ENCODE measurements at places on chromosomes 4 and X.

GRCh38 chr4:100977746-100978397, 369.5 kb downstream of the PPP3CA start:
- DNase-seq: no peak

- DNase-seq: no peak
Measured at GRCh38 chr4:158865520-158866177, 96.8 kb downstream of the FNIP2 start.

GRCh38 chrX:107978707-107979307, 3.4 kb downstream of the TEX13B start:
- DNase-seq: no peak

GRCh38 chr4:108417923-108418322, 202.5 kb upstream of the RPL34 start:
- DNase-seq: no peak

DNA sequence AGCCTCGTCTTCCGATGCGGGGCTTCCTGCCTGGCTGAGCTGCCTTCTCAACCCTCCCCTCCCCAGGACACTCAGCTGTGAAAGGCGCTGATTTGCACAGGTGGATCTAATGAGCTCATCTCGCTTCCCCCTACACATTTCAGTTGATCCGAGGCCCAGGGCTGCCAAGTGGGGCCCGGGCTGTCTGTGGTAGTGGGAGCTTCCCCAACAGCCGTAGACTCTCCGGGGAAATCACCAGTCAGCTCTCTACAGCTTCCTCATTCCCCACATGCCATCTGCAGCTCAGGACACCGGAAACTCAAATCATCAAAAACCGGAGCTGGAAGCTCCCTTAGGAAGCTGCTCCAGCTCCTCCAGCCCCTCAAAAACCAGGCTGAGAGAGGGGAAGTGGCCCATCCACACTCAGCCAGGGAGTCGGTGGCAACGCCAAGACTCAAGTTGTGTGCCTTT, 56.2 kb downstream of the SMIM20 start:
- DNase-seq: peak; percentile 74

- no peak for DNase-seq
Measured at GRCh38 chr4:159765382-159765781, 662.5 kb downstream of the RAPGEF2 start.

GRCh38 chrX:11533199-11533651, 132.5 kb downstream of the ARHGAP6 start:
- peak; percentile 75 for DNase-seq

GRCh38 chr4:22802876-22803275, 110.1 kb downstream of the GBA3 start:
- DNase-seq: no peak

GRCh38 chrX:41921492-41922430, 1.6 kb downstream of the CASK start:
- DNase-seq: peak; percentile 4

GRCh38 chr4:7121866-7122653, 54.2 kb upstream of the GRPEL1 start:
- DNase-seq: no peak

GRCh38 chrX:135951291-135951690, 22.5 kb downstream of the MMGT1 start:
- no peak for DNase-seq

DNA sequence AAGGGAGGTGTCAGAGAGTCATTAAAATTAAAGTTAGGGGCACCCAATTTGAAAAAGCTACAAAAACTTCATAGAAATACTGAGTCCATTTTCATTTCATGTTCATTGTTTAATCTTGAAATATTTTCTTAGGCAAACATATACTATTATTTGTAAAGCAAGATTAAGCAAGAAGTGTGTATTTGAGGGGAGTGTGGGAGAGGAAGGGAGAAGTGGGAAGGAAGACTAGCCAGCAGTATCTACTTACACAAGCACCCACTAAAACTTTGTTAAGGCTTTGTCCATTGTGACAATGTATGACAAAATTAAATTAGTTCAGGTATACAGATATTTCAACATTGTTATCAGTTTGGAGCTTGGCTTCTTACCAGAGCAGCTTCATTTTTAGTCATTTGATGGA, 222.9 kb downstream of the ARHGAP24 start:
- DNase-seq: no peak

GRCh38 chrX:47644557-47645091, 5.7 kb downstream of the ELK1 start:
- no peak for DNase-seq

DNA sequence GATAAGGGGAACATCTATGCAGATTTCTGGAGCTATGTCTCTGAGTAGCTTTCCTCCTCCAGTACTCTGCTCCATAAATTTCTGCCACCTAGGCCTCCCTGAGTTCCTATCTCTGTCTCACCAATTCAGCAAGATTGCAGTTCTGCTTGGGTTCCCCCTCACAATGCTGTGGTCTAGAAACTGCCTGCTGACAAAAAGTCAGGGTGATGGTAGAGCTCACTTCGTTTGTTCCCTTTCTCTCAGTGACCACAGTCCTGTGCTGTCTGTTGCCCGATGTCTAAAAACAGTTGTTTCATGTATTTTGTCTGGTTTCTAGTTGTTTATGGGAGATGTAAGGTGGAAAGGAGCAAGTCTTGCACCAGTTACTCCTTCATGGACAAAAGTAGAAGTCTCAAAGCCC, 41.1 kb downstream of the AMMECR1 start:
- DNase-seq: peak; percentile 2

DNA sequence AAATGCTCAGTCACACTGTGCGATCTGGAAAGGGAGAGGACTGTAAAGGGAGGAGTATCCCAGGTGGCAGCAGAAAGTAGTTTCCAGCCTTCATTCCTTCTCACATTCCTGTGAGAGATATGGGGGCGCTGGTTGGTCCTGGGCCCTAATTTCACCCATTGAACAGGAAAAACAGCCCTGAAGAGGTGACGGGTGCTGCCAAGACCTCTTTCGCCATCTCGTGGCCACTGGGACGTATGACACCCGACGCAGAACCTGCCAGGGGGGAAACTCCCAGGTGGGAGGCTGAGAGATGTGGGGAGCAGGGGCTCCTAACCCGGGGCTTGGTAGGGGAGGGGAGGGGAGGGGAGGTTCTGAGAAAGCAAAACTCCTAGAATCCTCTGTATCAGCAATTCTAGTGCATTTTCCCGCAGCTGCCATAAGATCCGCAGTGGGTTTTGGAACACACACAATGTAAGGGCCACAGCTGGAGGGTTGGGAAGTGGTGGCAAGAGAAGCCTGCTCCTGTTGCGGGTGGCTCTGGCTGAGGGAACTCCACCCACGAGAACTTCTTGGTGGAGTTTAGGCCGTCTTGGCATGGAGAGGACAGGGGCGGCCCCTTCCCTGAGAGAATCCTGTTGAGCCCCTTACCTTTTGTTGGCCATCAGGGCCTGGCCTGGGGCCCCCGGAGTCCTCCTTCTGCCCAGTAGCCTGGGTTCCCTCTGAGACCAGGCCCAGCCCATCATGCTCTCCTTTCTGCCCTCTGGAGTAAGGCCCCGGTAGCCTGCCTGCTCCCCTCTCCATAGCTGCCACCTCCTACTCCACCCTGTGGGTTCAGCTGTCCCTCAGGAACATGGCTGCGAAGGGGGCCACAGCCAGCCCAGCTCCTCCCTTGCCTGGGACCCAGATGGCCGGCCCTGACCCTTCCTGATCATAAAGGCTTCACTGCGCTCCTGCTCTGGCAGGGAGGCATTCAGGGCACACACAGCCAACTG, 134.1 kb downstream of the OR13H1 start:
- peak; percentile 25 for DNase-seq

GRCh38 chrX:48663241-48663640, 20.4 kb upstream of the WAS start:
- DNase-seq: no peak

DNA sequence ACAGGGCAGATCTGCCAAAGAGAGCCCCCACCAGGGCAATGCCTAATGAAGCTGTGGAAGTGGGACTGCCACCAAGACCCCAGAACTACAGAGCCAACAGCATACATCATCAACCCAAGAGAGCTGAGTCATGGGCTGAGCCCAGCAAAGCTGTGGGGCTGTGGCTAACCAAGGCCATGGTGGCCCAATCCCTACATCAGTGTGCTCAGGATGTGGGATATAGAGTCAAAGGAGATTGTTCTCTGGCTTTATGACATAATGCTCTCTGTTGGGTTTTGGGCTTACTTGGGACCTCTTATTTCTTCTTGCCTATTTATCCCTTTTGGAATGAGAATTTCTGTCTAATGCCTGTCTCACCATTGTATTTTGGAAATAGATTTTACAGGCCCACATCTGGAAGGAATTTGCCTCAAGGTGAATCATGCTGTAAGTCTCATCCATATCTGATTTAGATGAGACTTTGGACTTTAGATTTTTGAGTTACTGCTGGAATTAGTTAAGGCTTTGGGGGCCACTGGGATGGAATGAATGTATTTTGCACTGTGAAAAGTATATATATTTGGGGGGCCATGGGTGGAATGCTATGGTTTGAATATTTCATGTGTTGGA, 5.4 kb upstream of the PRDM5 start:
- no peak for DNase-seq

DNA sequence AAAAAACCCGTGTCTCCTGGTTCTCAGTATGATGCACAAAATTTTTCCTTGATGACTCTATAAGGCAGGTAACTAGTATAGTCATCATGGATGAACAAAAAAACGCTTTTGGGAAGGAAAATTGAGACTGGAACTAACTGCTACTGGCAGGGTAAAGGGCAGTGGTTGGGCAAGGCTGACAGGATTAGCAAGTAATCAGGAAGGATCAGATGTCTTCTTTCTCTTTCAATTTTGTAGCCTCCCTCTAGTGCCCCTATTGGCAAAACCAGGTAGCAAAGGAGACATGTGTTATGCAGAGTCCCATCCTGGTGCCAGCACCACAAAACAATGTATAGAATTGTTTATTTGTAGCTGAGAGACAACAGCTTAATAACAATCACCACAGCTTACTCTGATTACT, 12.8 kb upstream of the SLITRK4 start:
- DNase-seq: no peak

GRCh38 chrX:10166731-10167151, 10.0 kb downstream of the CLCN4 start:
- DNase-seq: peak; percentile 25

DNA sequence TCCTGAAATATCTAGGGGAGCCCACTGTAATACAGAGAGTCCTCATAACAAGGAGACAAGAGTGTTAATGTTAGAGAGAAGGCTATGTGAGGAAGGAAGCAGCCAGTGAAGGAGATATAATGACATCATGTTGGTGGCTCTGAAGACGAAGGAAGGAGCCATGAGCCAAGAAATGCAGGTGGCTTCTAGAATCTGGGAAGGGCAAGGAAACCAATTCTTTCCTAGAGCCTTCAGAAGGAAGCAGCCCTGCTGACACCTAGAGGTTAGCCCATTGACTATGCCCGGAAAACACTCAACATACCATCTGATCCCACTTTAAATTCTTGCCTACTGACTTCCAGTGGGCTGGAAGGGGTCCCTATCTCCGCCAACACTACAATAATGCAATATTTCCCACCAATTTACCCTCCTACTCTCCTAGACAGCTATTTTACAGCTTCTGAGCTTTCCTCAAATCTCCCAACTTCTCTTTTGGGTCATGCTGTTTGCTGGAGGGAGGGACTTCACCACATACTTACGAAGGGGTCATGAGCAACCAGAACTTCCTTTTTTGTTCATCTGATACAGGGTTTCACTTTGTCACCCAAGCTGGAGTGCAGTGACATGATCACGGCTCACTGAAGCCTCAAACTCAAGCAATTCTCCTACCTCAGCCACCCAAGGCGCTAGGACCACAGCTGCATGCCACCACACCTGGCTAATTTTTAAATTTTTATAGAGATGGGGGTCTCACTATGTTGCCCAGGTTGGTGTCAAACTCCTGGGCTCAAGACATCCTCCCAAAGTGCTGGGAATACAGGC, 25.2 kb upstream of the G3BP2 start:
- peak; percentile 88 for DNase-seq

DNA sequence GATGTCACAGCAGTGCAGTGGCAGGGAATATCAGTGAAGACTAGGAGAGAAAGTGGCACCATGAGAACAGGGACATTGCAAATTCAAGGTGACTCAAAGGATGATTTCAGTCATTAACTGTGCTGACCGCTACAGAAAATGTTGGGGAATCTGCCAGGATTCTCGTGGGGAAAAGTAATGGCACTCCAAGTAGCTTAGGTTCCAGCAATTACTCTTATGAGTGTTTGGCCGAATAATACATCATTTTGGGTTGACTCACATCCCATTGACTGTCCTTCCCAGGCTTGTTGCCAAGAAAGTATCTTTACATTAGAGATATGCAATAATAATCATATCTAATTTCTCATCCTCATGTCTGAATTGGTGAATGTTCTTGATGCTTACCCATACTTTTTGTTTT, 1411.1 kb upstream of the PCDH7 start:
- no peak for DNase-seq

GRCh38 chrX:130444641-130445336, 43.0 kb downstream of the RBMX2 start:
- DNase-seq: no peak

- DNase-seq: no peak
Measured at GRCh38 chrX:44675362-44676024, 132.8 kb upstream of the FUNDC1 start.

DNA sequence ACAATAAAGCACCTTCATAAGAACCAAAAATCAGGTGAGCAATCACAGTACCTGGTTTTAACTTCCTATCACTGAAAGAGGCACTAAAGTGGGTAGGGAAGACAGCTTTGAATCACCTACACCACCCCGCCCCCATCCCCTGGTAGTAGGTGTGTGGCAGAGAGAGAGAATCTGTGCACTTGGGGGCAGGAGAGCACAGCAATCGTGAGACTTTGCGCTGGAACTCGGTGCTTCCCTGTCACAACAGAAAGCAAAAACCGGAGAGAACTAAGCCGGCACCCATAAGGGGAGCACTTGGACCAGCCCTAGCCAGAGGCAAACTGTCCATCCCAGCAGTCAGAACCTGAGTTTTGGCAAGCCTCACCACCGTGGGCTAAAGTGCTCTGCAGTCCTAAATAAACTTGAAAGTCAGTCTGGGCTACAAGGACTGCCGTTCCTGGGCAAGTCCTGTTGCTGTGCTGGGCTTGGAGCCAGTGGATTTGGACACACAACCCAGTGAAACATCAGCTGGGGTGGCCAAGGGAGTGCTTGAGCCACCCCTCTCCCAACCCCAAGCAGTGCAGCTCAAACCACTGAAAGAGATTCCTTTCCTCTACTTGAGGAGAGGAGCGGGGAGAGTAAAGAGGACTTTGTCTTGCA, 32.1 kb downstream of the NDUFB11 start:
- no peak for DNase-seq

DNA sequence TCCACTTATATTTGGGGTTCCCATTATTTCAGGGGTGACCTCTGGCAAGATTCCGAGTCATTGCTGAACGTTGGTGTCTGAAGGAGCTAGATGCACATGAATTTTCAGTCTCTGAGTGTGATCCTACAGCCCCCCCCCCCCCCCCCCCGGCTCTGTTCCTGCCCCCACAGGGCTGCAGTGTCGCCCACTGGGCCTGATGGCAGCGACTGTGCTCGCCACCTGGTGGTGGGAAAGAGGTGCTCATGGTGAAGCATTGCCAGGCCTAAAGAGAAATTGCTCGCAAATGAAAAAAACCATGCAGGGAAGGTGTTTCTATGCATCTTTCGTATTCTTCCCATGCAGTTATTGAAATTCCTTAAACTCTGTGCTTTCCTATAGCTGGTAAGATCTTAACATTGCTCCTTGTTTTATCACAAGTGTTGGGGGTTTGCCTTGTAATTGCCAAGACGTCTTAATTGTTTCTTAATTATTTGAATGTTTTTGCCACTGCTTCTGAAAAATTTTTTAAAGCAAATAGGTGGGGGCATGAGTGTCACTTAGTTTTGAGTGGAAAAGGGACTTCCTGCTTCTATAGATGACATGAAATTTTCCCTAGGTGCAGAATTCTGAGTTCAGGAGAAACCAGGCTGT, 63.2 kb downstream of the CLDN22 start:
- DNase-seq: peak; percentile 27

- no peak for DNase-seq
Measured at GRCh38 chr4:187393531-187394344, 601.8 kb upstream of the ZFP42 start.
